ENCODE measurements at places on chromosomes 3 and 15.

DNA sequence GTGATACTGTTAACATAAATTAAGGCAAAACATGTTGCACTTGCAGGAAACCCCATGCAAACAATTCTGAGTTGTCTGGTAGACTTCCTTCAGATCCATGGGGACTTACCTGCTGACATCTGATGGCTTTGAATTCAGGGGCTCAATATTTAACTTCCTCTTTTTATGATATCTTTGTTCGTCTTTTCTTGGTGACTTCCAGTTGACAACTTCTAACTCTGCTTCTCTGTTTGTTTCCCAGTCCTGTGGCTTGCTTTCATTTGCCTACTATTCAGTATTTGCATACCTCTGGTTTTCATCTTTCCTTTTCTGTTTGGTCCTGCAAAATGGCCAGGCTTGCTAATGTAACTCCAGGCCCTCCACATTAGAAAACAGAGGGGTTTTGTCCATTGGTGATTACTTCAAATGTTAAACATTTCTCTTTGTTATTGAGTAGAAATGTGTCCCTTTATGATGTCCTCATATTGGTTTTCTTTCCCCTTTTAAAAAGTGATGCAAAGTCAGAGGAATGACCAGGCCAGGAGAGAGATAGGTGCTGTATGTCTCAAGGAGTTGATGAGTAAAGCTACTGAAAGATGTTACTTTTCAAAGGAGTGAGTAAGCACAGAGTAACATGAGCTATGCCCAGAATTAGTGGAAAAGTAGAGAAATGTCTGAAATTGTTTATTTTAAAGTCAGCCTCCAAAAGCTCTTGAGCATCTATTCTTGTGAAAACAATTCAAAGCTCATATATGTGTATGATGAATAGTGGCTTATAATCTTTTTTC lies 335.9 kb downstream of the LPP start:
- no peak for DNase-seq

- DNase-seq, result no peak
Observed at GRCh38 chr15:41161336-41161735, 45.3 kb upstream of the INO80 start.

GRCh38 chr3:177567833-177568232 lies 370.6 kb upstream of the TBL1XR1 start:
- DNase-seq, result no peak

DNA sequence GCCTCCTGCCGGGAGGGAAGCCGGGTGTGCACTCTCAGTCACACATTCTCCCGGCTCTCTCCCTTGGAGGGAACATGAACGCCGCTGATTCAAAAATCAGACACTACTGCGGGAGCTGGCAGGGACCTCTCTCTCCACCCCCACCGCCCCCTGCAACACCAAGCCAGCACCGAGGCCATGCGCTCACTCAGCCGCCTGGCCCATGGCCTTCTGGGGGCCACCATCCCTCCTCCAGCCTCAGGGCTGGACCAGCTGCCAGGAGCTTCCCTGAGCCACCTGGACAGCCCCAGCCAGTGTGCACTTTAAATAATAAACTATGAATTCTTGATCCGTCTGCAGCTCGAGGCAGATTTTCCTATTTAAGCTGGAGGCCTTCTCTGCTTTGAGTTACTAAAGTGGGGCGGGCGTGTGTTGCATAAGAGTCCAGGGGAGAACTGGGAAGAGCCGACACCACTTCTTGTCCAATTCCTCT lies 30.6 kb downstream of the ADAMTS17 start:
- DNase-seq, result no peak

- peak; percentile 61 for DNase-seq
Observed at GRCh38 chr15:88255484-88256278, 858 bp downstream of the NTRK3 start.

GRCh38 chr3:60657972-60658371 lies 593.3 kb downstream of the FHIT start:
- no peak for DNase-seq

DNA sequence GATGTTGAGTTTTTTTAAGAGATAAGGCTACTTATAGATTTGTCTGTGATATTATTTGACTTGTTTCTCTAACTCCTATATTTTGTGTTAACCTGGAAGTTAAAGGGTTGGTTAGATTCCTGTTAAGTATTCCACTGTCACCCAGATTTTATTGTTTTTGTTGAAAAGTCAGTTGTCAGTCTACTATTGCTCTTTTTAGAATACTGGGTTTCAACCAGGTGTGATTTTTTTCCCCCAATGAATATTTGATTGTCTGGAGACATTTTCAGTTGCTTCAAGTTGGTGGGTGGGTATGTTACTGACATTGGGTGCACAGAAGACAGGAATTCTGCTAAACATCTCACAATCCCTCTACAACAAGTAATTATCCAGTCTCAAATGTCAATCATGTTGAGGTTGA lies 43.8 kb upstream of the GPR149 start:
- DNase-seq, result no peak

GRCh38 chr3:189902230-189903186 lies 218.2 kb downstream of the P3H2 start:
- no peak for DNase-seq

DNA sequence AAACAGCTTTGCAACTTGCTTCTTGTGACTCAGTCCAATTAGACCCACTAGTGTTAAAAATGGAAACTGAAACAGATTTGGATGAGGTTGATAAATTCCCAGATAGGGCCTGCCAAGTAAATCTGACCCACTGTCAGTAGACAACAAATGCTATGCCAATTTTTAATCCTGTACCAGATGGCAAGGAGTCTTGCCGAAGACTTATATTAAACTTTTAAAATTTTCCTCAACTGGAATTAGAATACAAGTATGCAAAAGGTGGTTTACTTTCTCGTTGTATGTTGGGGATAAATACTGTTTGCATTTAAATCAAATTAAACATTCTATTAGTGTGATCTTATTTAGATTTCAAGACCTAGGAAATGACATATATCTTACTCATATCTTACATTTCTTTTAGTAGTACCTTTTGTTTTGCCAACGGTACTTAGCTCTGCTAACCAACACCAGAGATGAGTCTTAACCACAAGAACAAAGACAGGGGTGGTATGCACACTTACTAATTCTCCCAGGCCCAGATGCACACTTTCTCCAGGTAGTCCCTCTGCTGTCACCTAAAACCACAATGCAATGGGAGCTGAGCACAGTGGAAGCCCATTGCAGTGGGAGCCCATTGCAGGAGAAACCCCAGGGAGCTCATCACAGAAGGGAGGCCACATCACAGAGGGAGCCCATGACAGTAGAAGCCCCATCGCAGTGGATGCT lies 77.8 kb downstream of the WWTR1 start:
- no peak for DNase-seq

DNA sequence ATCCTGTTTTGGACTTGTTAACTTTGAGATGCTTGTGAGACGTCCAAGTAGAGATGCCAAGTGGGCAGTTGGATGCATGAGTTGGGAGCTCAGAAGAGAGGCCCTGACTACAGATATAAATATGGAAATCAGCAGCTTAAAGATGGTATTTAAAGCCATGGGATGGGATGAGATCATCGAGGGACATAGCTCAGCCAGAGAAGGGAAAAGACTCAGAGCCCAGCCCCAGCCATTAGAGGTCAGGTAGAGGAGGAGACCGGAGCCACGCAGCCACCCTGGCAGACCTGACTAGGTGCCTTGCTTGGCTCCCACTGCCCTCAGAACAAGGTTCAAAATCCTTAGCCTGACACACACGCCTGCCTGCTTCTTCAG lies 31.1 kb downstream of the ATP2B2 start:
- DNase-seq, result no peak

DNA sequence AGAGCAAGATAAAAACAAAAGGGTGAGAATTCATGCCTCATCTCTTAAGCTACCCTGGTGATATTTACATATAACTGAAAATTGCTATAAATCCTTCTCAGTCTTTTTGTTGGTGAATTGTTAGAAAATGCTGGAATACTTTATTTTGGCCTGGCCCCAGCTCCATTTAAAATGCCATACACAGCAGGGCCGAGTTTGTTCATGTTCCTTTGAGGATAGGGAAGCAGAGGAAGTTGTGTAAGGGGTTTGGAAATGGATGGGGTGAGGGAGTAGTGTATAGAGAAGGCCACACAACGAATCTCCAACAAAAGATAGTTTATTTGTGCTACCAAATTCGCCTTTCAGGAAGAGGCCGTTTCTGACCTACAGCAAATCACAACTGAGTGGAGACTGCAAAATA lies 78.6 kb upstream of the ADAMTS9 start:
- DNase-seq, result no peak

GRCh38 chr15:82186161-82186560 lies 76.4 kb downstream of the EFL1 start:
- DNase-seq, result no peak

- no peak for DNase-seq
Observed at GRCh38 chr15:81901319-81901718, 144.5 kb downstream of the MEX3B start.

DNA sequence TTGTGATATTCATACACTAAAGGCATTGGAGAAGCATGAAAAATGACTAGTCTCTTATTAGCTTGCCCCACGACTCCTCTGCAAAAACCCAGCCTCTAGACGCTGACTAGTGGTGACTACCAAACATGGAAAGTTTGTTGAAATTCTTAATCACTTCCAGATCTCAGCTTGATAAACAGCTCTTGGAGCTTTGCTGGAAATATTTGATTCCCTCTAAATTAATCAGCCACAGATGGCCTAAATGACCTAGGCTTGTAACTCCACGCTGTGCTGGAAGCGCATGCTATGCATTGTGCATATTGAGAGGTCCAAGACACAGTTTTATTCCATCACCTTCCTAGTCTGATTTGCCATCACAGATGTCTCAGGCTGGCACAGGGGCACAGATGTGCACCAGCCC lies 244.7 kb upstream of the ST8SIA2 start:
- DNase-seq, result no peak

DNA sequence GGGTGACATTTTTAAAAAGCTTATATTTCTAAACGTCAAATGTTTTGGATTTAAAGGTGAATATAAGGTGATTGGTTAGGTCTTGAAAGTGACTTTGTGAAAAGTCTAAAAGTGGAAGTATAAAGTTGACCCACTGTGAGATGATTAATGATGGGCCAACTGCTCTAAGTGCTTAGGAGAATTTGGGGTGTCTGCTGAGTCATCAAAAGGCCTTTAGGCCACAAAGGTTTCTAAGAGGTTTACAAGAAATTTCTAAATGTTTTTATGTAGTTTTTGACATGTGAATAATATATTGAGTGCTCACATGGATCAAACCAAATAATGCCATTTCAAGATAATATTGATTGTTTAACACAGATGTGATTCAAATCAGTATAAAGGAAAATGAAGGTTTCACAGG lies 39.2 kb upstream of the SLC2A2 start:
- no peak for DNase-seq

- no peak for DNase-seq
Observed at GRCh38 chr15:87944691-87945090, 311.8 kb downstream of the NTRK3 start.

GRCh38 chr15:67105065-67105951 lies 39.9 kb downstream of the SMAD3 start:
- DNase-seq, result no peak

- DNase-seq, result no peak
Observed at GRCh38 chr3:190208196-190208595, 87.5 kb upstream of the P3H2 start.

GRCh38 chr15:93570527-93570926 lies 481.5 kb upstream of the RGMA start:
- no peak for DNase-seq

DNA sequence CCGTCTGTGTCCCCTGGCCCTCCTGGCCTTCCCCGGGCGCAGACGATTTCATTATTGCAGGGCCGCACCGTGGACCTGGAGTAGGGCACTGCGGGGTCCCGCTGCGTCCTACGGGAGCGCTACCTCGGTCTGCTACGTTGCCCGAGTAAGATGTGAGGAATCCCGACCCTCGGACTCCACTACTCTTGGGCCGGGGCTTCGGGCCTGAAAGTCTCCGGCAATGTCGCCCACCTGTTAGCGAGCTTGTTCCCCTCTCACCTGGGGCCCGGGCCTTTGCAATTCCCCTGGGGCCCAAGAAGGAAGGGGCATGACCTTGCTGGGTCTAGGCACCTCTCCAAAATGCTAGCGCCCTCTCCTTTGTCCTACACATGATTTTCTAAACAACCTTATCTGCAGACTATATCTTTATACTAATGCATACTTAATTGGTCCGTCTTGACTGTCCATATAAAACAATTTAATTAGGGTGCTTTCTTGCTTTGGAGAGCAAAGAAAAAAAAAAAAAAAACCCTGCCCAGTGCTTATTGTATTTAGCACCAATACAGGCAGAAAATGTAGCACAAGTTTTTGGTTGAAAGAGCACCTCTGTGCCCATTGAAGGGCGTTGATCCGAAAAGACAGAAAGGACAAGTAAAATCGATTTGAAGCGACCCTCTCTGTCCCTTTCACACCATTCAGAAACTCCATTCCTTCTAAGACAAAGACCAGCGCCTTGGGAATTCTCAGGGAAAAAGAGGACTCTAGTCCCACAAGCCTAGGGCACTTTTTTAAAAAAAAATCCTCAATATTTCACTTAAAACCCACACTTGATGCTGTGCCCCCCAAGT lies 7.0 kb upstream of the NR2F2 start:
- peak; percentile 23 for DNase-seq

- DNase-seq, result no peak
Observed at GRCh38 chr3:54062546-54062945, 59.8 kb upstream of the CACNA2D3 start.

GRCh38 chr15:65762914-65763787 lies 28.9 kb downstream of the DENND4A start:
- no peak for DNase-seq

GRCh38 chr3:147372525-147373027 lies 33.8 kb downstream of the ZIC4 start:
- no peak for DNase-seq

GRCh38 chr3:18099611-18100010 lies 325.5 kb downstream of the SATB1 start:
- DNase-seq, result no peak

DNA sequence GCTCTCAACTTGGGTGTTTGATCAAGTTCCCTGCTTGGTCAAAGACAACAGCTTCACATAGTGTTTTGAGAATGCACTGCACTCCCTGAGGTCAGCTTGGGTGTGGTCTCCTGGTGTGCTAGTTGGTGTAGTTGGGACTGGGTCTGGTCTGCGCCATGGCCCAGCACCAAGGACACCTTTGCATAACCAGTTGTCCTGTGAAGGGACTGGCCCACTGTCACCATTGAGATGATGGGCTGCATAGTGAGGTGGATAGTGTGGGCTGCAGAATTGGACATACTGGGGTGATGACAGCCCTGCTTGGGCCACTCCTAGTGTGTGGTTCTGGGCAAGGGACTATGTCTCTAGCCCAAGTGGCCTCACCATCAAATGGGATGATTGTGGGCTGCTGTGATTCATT lies 9.5 kb downstream of the RPSA start:
- no peak for DNase-seq

GRCh38 chr3:53350652-53351051 lies 3.3 kb upstream of the DCP1A start:
- no peak for DNase-seq
